A549 treated with AZD2906 at 1 μM for 4 hours (cell line): ENCODE measurements at places on chromosomes 5 and 9. TPM values are rescaled to one million over a fixed set of nuclear protein-coding genes. Genes with fewer than 3 reads are reported as not detected.

The FABP6 gene
- 0.48 to 1.2 TPM (median 1.00 TPM) in 5 replicates for total RNA-seq

The LRRTM2 gene
- total RNA-seq, result not detected in 5 replicates

The ACOT12 gene
- total RNA-seq, result 0.10 TPM in 1 of 5 replicates, not detected in the others

The IL13 gene
- 0.08 to 0.10 TPM in 2 of 5 replicates, not detected in the others for total RNA-seq

The DMRTA1 gene
- total RNA-seq, result 0.52 to 0.70 TPM (median 0.65 TPM) in 5 replicates

The ADGRD2 gene
- total RNA-seq, result 0.03 TPM in 1 of 5 replicates, not detected in the others

The S1PR3 gene
- 89.8 to 95.1 TPM (median 93.5 TPM) in 5 replicates for total RNA-seq

The TRMT10B gene
- 4.9 to 5.6 TPM (median 5.2 TPM) in 5 replicates for total RNA-seq

The CDH6 gene
- total RNA-seq, result 0.07 to 0.11 TPM (median 0.07 TPM) in 4 of 5 replicates, not detected in the other

The MAP1B gene
- 30.7 to 55.9 TPM (median 35.1 TPM) in 5 replicates for total RNA-seq

The ACSL6 gene
- 0.06 to 0.28 TPM (median 0.08 TPM) in 5 replicates for total RNA-seq

The SCGB3A2 gene
- not detected in 5 replicates for total RNA-seq

The SRP19 gene
- 71.3 to 85.3 TPM (median 75.9 TPM) in 5 replicates for total RNA-seq

The ARHGEF37 gene
- total RNA-seq, result 2.4 to 2.8 TPM (median 2.6 TPM) in 5 replicates

The SHB gene
- total RNA-seq, result 28.0 to 44.4 TPM (median 40.8 TPM) in 5 replicates

The TEX48 gene
- not detected in 5 replicates for total RNA-seq

The LCN9 gene
- not detected in 5 replicates for total RNA-seq

The FBXL7 gene
- total RNA-seq, result 1.1 to 1.6 TPM (median 1.3 TPM) in 5 replicates

The PCDHA1 gene
- 0.14 to 0.26 TPM (median 0.22 TPM) in 5 replicates for total RNA-seq

The ABCA1 gene
- 3.4 to 5.1 TPM (median 3.6 TPM) in 5 replicates for total RNA-seq

The PCDHB5 gene
- 1.3 to 1.7 TPM (median 1.4 TPM) in 5 replicates for total RNA-seq
